Right lung (tissue), 10 donors: ENCODE measurements at places on chromosomes 3 and 15. TPM values are rescaled to one million over a fixed set of nuclear protein-coding genes. Genes with fewer than 3 reads are reported as not detected.

GRCh38 chr15:38088971-38089370 is 154.5 kb downstream of the TMCO5A start:
- no peak for DNase-seq

- DNase-seq: no peak
These were observed 45.1 kb downstream of the MAP4 start for GRCh38 chr3:47971081-47971480.

- no peak for DNase-seq
These were observed 29.3 kb downstream of the CCNL1 start for GRCh38 chr3:157130467-157131251.

- DNase-seq: no peak
These were observed 34.6 kb downstream of the BTD start for GRCh38 chr3:15636028-15636709.

- DNase-seq: no peak
These were observed 45.6 kb downstream of the SST start for GRCh38 chr3:187624588-187624987.

DNA sequence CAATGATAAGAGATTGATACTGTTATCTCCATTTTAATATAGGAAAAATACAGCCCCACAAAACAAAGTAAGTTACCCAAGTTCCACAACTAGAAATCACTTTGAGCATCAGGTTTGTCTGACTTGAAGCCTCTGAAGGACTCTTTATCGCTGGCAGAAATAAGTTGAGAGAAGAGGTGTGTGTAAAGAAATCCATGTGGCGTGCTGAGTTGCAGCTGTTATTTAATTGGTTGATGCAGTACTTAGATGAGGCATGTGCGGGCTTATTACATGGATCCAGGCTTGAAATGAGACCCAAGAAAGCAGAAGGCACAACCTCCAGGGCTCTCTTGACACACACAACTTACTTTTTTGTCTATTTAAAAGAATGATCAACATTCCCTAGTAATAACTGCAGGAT is 221.3 kb downstream of the PDZRN3 start:
- DNase-seq: peak; percentile 68

DNA sequence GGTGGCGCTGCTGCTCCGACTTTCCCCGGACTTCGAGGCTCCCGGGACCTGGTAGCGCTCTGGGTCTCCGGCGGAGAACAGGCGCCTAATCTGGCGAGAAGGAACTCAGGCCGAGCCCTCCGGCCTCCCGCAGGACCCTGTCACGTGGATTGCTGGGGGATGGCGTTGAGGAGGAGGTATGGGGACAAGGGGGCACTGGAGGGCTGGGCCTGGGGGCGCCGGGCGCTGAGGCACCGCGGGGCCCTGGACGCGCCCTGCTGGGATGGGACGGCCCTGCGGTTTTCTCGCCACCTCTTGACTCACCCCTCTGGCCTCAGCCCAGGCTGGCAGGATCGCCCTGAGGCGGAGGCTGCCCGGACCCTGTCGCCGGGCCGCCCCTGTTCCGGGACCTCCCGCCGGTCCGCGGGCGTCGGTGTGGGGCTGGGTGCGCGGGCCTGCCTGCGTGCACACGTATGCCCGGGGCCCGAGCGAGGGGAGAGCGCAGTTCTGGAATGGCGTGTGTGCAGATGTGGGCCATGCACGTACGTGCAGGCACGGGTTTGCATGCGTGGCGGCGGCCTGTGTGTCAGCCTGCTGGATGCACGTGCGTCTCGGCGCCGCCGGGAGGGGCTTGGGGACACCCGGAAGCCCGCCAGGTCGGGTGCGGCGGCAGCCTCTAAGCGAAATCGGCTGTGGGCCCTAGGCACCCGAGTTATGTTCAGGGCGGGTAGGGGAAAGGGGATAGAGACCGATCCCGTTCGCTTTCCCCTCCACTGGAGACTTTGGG is 752 bp downstream of the C15orf39 start:
- DNase-seq: peak; percentile 62

DNA sequence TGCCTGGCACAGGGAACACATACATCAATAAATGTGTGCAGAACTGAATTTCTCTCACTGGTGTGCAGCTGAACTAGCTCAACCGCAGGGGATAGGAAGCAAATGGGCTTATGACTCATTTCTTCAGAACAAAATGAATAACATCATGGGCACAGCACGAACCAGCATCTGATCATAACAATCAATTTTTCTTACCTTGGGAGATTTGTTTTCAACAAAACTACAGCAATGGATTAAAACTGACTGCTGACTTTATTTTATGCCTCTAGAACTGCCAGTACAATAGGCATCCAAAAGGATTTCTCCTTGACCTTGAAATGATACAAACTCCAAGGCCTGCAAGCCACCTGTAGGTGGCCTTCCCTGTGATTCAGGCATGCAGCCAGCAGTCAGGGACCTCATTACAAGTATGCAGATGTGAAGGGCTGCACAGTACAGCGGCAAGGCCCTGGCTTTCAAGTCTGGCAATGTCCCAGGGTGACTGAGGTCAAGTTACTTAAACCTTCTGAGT is 26.1 kb downstream of the TAMM41 start:
- DNase-seq: no peak

- no peak for DNase-seq
These were observed 50.9 kb downstream of the TCF12 start for GRCh38 chr15:56969265-56969895.

DNA sequence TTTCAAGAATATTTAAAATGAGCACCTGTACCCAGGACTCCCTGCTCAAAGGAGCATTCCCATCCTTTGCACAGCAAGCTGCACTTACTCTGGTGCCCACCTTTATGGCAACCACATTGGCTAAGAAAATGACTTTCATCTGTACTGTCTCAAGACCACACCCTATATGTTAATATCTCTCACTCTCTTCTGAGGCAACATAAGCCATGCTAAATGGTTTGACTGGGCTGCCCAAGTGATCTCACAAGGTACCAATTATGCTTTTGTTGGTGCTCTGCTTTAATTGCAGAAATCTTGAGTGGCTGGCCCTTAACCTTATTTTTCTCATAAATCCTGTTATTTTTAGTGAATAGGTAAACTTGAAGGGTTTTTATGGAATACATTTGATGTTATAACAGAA is 17.7 kb downstream of the RYK start:
- no peak for DNase-seq

DNA sequence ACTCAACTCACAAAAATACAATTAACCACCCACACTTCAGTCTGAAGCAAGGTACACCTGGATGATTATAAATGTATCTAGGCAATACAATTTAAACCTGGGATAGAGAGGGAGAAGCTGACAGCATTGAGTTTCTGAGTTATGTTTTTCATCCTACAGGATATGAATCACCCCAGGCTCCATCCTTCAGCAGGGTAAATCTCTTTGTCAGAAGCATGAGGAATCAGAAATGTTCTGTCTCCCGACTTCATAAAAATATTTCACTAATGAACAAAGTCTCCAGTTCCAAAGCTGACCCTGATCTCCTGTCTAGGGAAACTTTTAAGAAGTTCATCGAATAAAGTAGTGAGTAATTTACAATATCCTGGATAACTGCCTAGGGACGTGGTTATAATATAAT is 25.5 kb upstream of the FRMD4B start:
- DNase-seq: no peak

DNA sequence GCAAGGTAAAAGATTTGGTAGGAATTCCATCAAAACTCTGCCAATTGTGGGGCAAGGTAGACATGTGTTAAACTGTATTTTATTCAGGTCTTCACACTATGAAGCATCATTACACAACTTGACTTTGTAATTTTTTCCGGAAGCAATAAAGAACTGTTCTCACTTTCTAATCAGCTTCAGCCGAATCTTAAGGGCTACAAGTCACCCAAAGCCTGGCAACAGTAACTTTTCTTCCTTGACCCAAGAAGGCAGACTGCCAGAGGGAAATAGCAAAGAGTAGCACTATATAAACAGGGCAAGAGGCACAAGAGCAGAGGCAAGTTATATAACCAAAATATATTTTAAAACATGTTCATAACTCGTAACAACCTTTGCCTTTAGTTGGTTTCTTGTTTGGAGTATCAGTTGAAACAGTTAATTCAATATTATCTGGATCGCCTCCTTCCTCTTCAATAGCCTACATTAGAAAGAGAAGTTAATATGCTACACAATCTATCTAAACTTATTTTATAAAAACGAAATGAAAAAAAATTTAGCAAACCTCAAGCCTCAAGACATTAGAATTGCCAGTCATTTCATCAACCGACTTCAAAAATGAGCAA is 1.4 kb downstream of the SLTM start:
- DNase-seq: peak; percentile 56

- DNase-seq: no peak
These were observed 31.3 kb upstream of the ST3GAL6 start for GRCh38 chr3:98731720-98732285.

DNA sequence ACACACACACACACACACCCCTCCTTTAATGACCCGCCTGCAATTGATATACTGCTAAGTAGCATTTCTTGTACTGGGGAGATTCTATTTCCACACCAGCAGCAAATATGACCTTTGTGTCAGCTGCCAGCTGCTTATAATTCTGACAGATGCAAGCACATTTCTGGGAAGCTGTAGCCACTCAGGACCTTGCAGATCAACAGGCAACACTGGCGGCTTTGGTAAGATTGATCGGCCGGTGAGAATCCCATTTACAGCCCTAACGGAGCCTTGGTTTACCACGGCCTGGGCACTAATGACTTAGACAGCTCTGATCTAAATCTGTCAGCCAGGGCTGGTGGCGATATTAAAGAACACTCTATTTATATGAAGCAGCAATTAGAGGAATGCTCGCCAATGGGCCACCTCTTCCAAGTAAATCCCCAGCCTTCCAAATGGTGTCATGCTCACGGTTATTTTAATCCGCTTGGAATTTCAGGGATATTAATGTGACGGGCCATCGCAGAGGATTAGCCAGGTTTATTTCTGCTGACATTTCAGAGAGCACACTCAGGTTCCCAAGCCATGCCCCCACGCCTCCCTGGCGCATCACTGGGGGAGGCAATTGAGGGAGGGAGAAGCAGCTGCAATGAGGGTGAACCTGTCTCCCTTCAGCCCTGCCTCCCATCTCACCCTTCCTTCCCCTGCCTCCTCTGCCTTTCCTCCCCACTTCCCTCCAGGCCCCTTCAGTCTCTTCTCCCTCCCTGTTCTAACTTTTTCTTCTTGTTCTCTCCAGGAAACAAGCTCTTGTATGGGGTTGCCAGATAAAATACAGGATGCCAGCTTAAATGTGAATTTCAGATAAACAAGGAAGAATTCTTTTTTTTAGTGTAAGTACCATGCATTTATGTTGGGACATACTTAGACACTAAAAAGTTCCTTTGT is 287.0 kb downstream of the TLE3 start:
- DNase-seq: no peak

GRCh38 chr15:70535955-70536338 is 227.4 kb downstream of the UACA start:
- DNase-seq: no peak

DNA sequence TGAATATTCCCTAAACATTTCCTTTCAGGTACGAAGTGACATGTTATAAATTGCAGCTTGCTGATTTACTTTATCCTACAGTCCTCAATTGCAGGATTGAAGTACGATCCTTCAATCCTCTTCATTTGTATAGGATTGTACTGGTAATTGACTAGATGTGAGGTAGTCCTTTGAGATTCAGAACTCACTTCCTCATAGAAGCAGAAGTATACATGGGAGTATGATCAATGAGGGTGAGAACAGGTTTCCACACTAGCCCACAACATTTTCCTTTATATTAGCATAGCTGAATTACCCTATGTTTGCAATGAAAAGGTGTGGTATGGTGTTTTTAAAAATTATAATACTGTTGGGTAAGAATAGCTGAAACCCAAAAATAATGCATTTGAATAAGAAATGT is 160.0 kb upstream of the UMPS start:
- no peak for DNase-seq

DNA sequence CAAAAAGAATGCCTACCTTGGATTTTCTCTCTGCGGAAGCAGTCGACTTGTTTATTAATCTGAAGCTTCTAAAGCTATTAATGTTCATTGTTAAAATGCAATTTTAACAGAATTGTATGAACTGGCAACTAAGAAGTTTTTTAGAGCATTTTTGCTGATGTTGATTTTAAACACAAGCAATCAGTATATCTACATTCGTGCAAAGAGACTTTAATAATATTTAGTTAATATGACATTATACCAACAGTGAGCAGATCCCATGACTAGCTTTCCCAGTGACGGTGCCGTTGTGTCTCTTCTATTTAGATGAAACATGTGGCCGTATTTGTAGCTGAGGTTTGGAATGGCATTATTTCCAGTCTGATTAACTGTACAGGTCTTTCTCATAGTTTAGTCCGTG is 88.0 kb downstream of the PEX5L start:
- DNase-seq: no peak

- no peak for DNase-seq
These were observed 56.0 kb upstream of the FAM3D start for GRCh38 chr3:58722561-58722960.

The AGTR1 gene
- 24.1 TPM for polyA plus RNA-seq

The ADAMTS17 gene
- polyA plus RNA-seq: 2.8 TPM

The ICE2 gene
- polyA plus RNA-seq: 63.3 TPM

The CX3CR1 gene
- polyA plus RNA-seq: 3.8 TPM

The C2CD4B gene
- polyA plus RNA-seq: 1.6 TPM

The HIGD2B gene
- not detected for polyA plus RNA-seq

The FBXW12 gene
- 0.34 TPM for polyA plus RNA-seq

The ALDH1A3 gene
- polyA plus RNA-seq: 0.54 TPM

The CCR2 gene
- 1.4 TPM for polyA plus RNA-seq

The PCSK6 gene
- polyA plus RNA-seq: 22.6 TPM

The LRRC31 gene
- 0.06 TPM for polyA plus RNA-seq

The TMEM43 gene
- 62.1 TPM for polyA plus RNA-seq
